Skin of body (tissue), 3 donors: ENCODE measurements at places on chromosomes 2 and 18. TPM values are rescaled to one million over a fixed set of nuclear protein-coding genes. Genes with fewer than 3 reads are reported as not detected.

The LYG2 gene
- total RNA-seq: 16.5 TPM

The UGT1A4 gene
- not detected for total RNA-seq

The EVA1A gene
- total RNA-seq: 10.7 TPM

DNA sequence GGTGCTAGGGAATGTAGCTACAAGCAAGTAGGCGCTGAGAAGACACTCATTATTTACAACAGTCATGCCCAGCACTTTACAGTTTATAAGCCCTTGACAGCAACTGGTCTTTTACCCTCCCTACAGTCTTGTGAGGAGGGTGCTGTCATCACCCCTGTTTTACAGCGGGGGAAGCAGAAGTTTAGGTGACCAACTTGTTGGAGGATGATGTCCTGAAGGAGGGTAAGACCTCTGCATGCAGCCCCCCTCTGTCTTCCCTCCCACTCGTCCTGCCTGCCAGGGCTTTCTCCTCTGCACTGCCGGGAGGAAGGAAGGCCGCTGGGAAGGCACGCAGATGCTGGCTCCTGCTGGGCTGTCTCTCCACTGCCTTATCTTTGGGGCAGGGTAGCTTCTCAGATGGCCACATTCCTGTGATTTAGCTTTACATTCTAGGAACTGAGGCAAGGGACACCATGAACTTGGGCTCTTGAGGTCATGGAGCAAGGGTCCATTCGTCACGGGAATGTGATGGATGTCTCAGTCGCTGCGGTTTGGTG is 972 bp downstream of the IL1R1 start:
- no peak for DNase-seq

GRCh38 chr2:9775999-9776712 is 67.1 kb upstream of the TAF1B start:
- no peak for DNase-seq

- no peak for DNase-seq
Observed at GRCh38 chr2:230714136-230714480, 1.5 kb downstream of the CAB39 start.

DNA sequence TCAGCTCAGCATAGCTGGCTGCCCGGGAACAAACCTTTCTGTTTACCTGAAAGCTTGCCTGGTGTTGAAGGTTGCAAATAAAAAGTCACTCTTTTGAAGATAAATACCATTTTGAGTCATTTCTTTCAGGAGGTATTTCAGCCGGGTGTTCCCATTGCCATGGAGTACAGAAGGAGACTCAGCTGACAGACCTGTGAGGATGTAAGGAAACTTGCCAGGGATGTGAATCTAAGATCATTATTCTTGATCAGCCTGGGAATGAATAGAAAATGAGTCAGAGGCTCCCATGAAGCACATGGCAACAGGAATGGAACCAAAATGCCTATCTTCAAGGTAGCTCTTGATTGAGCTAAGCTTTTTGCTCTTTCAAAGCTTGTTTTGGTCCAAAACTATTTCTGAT is 231.2 kb downstream of the CYRIA start:
- no peak for DNase-seq

- DNase-seq: peak; percentile 62
Observed at GRCh38 chr2:191500884-191501560, 176.9 kb upstream of the NABP1 start.

- DNase-seq: no peak
Observed at GRCh38 chr2:69180227-69180626, 167.2 kb downstream of the ANTXR1 start.
